ENCODE measurements at places on chromosomes 12 and 14.

- no peak for DNase-seq
Observed at GRCh38 chr14:85516239-85517113, 13.5 kb upstream of the FLRT2 start.

GRCh38 chr12:65699251-65699650, 125.0 kb upstream of the HMGA2 start:
- DNase-seq: no peak

GRCh38 chr14:105280525-105280924, 20.3 kb downstream of the BRF1 start:
- DNase-seq: no peak

DNA sequence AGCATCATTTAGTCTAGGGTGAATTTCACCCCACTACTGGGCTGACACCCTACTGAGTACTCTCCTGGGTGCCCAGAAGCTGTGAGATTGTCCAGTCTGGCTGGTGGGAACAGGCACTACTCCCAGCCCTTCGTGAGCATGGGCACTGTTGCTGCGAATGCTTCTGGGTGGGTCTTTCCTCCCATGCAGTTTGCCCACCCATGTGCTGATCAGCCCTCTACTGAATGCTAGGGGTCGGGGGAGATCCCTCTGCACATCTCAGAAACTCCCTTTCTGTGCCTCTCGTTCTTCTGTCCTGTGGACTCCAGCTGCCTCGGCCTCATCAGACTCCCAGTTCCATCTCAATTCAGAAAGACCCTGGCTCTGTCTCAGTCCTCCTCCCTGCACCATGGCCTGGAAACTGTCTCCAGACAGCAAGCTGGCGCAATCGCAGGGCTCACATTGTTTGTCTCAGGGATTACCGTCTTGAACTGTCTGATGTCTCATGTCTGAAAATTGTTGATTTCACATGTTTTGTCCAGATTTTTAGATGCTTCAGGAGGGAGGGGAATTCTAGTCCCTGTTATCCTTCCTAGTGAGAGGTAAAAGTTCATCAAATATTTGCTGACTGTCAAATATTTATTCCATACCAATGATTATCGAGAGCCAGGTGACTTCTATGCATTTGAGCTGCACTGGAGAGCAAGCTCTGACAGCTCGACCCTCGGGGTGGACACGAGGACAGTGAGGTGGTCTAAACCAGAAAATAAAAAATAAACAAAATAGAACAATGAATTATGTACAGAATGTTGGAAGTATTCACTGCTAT, 316.6 kb upstream of the RTL1 start:
- no peak for DNase-seq

- peak; percentile 42 for DNase-seq
Observed at GRCh38 chr14:96502621-96503305, 581 bp downstream of the PAPOLA start.

GRCh38 chr12:14557966-14558365, 9.7 kb downstream of the PLBD1 start:
- DNase-seq: no peak

GRCh38 chr14:63296060-63296563, 22.6 kb downstream of the GPHB5 start:
- DNase-seq: no peak

DNA sequence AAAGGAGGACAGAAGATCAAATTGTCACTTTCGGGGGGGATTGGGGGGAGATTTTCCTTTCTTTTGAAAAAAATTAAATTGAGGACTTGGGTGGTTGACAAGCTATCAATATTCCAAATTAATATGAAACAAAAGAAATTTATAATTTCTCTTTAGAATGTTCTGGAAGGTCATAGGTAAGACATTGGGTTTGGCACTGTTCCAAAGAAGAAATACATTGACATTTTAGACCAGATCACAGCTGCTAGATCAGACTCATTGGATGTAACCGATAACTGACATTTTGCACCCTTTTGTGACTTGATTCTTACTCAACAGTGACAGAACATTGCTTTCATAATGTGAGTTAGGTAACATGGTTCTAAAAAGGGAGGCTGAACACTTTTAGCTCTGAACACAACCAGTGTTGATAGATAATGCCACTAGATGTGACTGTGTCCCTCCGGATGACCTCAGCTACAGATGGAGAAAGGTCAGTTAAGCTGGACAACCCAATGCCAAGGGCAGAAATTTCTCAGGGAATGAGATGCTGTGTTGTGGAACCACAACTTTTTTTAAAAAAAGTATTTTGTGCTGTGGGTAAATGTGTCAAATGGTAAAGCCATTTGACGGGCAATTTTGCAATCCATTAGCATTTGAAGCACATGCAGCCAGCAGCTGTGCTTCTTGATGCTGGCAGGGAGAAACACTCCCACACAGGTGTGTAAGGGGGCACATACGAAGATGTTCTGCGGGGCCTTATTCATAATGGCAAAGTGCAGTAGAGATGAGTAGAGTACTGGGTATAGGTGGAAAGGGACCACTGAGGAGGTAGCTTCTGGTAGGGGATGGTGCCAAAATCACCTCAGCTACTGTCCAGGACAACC, 62.9 kb downstream of the RFX4 start:
- DNase-seq: no peak

DNA sequence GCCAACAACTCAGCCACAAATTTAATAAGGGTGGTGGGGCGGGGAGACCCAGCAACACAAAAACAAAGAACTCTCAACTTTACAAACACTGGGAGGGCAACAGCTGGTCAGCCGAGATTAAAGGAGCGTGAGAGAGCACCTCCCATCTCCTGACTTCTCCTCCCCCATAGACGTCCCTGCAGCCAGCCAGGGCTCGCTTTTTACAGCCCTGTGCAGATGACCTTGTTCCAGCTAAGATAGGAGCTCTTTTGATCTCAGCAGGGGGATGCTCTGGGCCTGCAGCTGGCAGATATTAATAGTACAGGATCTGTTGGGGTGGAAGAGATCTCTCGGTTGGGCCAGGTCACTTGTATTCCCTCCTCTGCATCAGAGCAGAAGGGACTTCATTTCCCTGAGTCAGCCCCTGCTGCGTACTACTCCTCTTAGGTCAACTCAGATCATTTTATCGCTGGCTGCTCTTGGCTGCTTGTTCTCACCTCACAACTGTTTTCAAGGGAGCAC, 475.8 kb downstream of the RAD51B start:
- no peak for DNase-seq

- peak; percentile 35 for DNase-seq
Observed at GRCh38 chr14:57692671-57693070, 173.2 kb downstream of the SLC35F4 start.

GRCh38 chr12:88946372-88946997, 366.2 kb upstream of the KITLG start:
- no peak for DNase-seq

- DNase-seq: peak; percentile 98
Observed at GRCh38 chr12:112686373-112686772, 105.2 kb upstream of the RPH3A start.

DNA sequence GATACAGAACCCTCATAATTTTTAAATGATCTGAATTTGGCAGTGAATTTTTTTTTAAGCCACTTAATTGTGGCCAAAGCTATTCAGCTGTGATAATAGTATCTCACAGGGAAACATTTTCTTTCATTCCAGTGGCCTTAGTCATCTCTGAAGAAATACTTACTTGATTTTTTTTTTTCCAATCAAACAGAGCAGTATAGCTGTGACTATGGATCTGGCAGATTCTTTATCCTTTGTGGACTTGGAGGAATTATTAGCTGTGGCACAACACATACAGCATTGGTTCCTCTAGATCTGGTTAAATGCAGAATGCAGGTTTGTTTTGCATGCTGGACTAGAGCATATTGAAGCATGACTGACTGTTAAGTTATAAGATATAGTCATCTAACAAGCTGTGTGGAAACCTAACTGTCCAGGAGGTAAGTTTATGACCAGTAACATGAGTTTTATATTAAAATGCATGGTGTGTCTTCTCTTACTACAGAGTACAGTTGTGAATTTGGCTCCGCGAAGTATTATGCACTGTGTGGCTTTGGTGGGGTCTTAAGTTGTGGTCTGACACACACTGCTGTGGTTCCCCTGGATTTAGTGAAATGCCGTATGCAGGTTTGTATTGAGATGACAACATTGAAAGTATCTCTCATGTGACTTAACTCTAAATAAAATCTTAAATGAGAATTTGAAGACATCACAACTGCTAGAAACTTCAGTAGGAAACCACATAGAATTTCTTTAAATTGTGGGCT, 1.9 kb downstream of the SLC25A3 start:
- DNase-seq: no peak

- no peak for DNase-seq
Observed at GRCh38 chr14:30928462-30928861, 54.1 kb downstream of the COCH start.

DNA sequence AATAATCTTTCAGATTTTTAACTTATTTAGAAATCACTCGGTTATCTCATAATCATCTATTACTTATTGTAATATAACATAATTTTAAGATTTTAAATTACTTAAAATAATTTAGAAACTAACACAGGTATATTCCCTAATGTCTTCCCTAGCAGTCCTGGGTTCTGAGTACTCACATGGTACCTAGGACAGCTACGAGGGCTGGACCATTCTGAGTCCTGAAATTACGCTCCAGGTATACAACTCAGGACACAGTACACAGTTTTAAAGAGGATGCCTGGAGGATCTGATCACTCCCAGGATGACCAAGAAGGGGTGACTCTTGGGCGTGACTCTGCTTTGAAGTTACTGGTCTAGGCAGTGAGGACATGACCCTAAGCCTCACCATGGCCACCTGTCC, 9.1 kb upstream of the RASSF8 start:
- DNase-seq: no peak

DNA sequence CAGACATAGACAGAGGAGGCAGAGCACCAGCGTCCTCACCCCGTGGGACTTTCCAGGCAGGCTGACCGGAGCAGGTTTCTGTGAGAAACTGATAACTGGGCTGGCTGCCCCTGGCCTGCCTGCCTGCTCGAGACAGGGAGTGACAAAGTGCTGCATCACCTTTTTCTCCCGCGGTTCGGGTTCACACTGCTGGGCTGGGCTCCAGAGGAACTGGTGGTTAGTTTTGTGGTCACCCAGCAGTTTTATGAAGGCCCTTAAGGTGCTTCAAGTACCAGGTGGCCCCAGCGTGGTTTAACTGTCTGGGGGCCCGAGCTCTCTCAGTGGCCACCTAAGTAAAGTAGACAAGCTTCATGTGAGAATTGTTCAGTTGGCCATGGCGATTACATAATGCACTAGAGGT, 1073.6 kb downstream of the BCL11B start:
- DNase-seq: no peak

- no peak for DNase-seq
Observed at GRCh38 chr14:60642270-60643140, 6.8 kb downstream of the SIX1 start.

GRCh38 chr14:76643887-76644286, 117.4 kb upstream of the VASH1 start:
- DNase-seq: no peak

DNA sequence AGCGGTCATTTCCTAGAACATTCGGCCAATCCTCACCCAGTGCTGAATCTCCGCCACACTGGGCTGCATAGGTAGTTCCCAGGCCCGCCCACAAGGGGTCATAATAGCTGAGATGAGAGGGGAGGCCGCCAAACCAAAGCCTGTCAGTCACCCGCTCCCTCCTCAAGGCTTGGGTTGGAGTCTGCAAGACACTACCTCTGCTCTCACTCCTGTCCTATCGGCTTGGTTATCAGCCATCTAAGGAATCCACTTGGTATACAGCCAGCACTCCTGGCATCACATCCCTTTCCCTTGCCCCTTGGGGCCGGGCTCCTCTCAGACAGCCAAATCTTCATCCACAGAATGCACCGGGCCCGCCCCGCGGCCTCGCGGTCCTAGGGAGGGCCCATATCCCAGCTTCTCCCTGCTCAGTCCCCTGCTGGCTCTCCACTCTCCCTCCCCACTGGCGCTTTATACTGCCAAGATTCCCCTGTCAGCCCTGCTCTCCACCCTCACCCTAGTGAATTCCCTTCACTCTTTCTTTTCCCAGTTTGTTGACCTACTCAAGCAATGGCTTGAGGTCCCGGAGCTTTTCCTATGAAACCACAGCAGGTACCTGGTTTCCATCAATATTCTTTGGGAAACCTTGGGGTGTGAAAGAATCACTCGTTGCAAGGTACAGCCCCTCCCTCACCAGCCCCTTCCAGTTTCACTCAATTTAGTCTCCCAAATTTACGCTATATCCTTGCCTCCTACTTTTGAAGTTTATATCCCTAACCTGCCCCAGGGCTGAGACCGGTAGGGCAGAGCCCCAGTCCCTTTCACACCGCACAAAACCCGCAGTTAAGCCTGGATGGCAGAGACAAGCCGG, 1.4 kb downstream of the IFFO1 start:
- DNase-seq: peak; percentile 12

GRCh38 chr12:79591988-79592387, 98.8 kb downstream of the PAWR start:
- no peak for DNase-seq

- no peak for DNase-seq
Observed at GRCh38 chr14:51789596-51789995, 70.8 kb upstream of the GNG2 start.

GRCh38 chr12:124513297-124513867, 54.0 kb downstream of the NCOR2 start:
- no peak for DNase-seq

DNA sequence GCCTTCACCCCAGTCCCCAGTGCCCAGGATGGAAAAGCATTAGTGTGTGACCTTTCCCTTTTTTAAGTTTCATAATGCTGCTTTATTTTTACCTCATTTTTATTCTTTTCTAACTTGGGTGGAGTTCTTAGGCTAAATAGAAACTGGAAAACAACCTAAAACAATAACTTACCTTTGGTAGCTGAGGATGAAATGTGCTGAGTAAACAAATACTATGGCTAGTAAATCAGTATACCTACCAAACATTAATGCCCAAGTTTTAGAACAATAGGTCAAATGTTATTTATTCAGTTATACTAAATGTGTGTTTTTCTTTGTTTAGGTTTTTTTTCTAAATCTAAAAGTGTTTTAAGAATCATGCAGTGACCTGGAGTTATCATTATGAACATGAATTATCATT, 226.6 kb upstream of the G2E3 start:
- DNase-seq: no peak

DNA sequence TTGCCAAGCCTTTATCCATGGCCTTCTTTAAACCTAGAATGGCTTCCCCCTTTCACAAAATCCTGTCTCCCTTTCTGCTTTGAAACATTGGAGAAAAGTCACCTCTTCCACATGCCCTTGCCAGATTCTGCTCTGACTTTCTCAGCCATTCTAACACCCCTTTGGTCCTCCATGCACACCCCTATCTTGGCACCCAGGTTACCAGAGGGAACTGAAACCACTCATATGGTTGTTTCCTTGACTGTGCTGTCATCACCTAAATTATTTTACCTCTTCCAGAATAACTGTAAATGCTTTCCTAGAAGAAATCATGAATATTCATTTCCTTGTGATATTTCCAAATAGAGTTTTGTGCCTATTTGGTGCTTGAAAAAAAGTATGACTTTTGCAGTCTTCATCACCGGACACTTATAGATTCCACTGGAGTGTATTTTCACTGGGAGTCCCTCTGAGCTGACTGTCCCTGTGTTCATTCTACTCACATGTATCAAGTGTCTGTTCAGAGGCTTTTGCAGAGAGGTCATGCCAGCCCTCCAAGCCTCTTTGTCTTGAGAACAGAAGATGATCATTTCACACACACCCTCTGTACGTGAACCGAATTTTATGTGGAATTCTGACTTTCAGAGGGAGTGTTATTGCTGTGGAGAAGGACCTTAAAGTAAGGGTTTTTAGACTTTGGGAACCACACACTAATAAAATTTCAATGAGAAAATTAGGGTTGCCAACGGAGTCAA, 74.1 kb downstream of the PLXNC1 start:
- no peak for DNase-seq

GRCh38 chr12:33634544-33634943, 194.9 kb upstream of the SYT10 start:
- no peak for DNase-seq

Measured in NCI-H1694 treated with DMSO at 0.1 percent for 48 hours (cell line).